GM13977 (cell line): ENCODE measurements at places on chromosomes 16 and 17.

DNA sequence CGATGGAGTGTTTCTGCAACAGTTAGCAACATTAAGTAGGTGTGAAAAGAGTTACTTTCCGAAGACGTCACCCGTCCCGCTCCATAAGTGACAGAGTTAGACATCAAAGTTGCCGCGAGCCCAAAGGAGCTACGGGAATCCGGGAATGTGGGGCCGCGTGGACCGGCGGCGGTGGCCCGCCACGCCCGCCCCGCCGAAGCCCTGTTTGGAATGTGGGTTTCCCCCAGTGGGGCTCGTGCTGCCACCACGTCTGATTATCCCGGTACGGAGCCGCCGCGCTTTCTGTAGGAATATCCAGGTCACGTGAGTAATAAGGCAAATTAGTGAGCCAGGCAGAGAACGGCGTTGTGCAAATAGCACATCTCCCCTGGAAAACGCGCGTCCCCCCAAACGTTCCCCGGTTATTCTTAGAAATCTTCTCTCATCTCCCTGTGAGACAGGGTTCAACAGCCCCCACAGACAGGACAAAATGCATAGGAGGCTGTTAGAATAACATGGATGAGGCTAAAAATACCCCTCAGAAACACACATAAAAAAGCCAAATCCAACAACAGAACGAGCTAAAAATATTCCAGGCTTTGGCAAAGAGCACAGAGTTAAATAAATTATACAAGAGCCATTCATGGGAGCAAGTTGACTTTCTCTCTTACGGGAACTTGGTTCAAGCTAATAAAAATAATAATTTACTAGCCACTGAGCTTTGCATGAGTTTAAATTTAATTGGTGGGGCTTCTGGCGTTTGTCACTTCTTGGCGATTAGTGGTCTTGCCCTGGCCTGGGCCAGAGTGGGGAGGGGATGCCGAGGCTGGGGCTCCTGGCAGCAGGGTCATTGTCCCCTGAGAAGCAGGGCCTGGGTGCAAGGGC is 8.6 kb downstream of the BAHCC1 start:
- no peak for DNase-seq

DNA sequence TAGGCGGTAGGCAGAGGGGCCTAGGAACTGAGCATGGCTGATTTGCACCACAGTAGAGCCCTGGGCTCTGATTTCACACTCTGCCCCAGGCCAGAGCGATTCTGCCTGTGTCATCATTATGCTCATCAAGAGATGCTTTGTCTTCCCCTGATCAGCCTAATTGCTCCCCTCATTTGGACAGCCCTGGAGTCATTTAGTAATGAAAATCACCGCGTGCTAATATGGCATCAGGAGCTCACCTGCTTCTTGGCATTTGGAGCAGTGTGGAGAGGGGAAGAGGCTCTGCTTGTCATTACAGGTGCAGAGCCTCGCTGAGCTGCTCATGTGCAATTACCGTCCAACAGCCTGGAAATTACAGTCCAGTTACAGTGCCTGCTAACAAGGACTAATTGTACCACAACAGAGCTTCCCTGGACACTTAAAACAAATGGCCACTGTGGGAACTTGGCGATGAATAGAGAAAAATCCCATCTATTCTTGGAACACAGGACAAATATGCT is 157.1 kb upstream of the WSCD1 start:
- no peak for DNase-seq

DNA sequence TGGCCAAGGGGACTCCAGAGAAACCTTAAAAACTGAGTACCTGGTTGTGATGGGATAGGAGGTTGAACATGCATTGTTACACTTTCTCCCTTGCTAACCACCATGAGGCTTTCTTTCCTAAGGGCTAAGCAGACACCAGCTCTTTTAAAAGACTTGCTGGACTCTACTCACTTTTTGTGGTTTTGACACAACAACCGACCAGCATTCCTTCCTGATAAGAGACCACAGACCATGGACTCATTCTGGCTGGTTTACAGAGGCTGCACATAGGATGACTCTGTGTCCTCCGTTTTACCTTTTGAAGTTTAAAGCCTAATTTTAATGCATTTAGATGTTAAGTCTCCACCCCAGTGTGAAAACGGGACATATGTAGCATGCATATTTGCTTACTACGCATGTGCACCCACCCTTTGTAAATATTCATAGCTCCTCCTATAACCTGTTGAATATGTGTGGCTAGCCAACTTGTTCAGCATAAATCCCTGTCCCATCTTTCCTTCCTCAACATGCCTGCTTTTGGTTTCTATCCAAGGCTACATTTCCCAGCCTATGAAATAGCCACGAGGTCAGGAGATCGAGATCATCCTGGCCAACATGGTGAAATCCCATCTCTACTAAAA is 475.9 kb downstream of the GRIN2A start:
- no peak for DNase-seq

- DNase-seq: no peak
These were observed 82.5 kb downstream of the NLK start for GRCh38 chr17:28124962-28125361.

GRCh38 chr16:12142157-12142556 is 165.6 kb downstream of the SNX29 start:
- no peak for DNase-seq

- no peak for DNase-seq
These were observed 4.8 kb upstream of the ITGA3 start for GRCh38 chr17:50051082-50051576.

- DNase-seq: peak; percentile 66
These were observed at the start of gene MVP for GRCh38 chr16:29820271-29820701. Gene MVP, plus strand, starts transcription at chr16:29820462. Its CDS starts 10,088 bp downstream, at chr16:29830550.

GRCh38 chr17:28514561-28515002 is 8.4 kb downstream of the FOXN1 start:
- DNase-seq: no peak

DNA sequence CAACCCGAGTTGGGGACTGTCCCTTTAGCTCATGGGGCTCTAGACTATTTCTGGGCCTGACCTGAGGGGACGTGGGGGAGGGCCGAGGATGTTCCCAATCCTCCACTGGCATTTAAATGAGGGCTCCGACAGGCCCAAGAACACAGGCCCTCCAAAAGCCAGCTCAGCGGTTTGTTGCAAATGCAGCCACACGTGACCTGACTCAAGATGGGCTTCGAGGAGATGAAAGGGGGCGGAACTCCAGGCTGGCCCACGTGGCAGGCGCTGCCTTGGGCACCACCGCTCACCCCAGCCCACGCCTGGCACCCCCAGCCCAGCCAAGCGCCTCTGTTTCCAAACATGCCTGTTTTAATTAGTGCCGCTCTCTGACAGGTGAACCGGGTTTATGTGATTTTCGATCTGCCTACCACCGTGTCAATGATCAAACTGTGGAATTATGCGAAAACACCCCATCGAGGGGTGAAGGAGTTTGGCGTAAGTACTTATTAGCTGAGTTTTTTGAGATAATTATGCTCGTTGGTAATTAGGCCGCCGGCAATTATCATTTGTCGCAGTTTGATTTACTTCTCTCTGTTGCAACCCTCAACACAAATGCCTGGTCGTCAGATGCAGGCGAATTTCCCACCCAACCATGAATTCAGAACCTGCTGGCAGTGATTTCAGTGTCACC is 226.7 kb downstream of the KATNIP start:
- DNase-seq: no peak

GRCh38 chr17:82054351-82055022 is 2.8 kb downstream of the GPS1 start:
- DNase-seq: no peak

DNA sequence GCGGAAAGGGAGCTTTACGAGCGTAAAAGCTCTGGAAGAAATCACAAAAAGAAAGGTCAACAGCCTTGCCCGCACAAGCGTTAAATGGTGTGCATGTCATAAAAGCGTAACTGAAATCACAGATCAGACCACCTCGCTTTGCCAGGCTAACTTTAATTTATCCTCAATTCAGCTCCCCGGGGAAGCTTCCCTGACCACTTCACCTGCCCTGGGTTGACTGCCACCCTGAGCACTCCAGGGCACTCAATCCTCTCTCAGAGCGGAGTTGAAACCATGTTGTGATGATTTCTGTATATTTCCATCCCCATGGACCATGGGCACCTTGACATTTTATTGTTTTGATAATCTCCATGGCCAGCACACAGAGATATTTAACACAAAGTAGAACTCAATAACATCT is 16.1 kb upstream of the NAGS start:
- DNase-seq: no peak

DNA sequence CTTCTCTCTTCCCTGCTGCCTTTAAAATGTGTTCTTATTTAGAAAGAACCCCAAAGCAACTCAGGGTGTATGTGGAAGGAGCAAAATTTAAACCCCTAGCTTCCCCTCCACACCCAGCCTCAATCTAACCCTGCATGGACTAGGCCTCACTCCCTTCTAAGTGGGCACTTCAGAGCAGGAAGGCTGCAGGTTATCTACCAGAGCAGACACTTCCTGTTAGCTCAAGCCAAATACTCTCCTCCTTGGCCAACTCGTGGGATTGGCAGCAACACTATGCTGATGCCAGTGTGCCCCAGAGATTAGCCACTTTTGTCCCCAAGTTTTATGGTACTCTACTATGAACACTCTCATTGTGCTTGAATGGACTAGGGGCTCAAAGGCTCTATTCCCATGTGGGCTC is 35.6 kb downstream of the CCDC42 start:
- DNase-seq: no peak

- no peak for DNase-seq
These were observed 32.9 kb downstream of the DEF8 start for GRCh38 chr16:89981414-89981813.

GRCh38 chr16:59259074-59259949 is 525.2 kb upstream of the GOT2 start:
- DNase-seq: no peak

- DNase-seq: peak; percentile 96
These were observed 20.7 kb upstream of the ADCY7 start for GRCh38 chr16:50245417-50246298.

GRCh38 chr16:5874899-5875298 is 777.3 kb upstream of the EEF2KMT start:
- DNase-seq: no peak

DNA sequence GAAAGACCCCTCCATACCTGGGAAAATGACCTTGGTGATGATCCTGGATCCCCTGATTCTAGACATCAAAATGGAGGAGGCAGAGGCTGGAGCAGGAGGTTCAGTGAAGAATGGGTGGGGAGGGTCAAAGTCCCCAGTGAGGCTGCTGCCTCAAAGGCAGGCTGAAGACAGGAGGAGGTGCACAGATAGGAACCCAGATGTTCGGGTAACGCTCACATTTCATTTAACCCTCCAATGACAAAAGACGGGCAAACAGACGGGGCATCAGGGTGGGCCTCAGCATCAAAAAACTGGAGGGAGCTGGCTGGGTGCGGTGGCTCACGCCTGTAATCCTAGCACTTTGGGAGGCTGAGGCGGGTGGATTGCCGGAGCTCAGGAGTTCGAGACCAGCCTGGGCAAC is at the start of gene ANKRD40CL:
Gene ANKRD40CL (minus strand): TSS at position 73 of the 400 bp plus-strand sequence. CDS start 605 bp downstream, outside the sequence.
- no peak for DNase-seq

DNA sequence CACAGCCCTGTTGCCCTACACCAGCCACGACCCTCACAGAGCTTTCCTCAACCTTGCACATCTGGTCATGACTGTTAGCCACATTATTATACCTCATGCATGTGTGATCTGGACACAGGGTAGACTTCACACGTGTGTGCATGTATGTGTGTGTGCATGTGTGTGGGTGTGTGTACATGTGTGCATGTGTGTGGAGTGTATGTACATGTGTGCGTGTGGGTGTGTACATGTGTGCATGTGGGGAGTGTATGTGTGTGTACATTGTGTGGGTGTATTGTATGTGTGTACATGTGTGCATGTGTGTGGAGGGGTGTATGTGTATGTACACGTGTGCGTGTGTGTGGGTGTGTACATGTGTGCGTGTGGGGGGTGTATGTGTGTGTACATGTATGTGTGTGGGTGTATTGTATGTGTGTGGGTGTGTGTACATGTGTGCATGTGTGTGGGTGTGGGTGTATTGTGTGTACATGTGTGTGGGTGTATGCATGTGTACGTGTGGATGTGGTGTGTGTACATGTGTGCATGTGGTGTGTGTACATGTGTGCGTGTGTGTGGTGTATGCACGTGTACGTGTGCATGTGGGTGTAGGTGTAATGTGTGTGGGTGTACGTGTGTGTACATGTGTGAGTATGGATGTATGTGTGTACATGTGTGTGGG is 130.2 kb downstream of the C16orf95 start:
- no peak for DNase-seq

- no peak for DNase-seq
These were observed 5.1 kb upstream of the HOXB2 start for GRCh38 chr17:48549914-48550501.

- DNase-seq: no peak
These were observed 8.2 kb upstream of the RPL27 start for GRCh38 chr17:42989726-42990652.

DNA sequence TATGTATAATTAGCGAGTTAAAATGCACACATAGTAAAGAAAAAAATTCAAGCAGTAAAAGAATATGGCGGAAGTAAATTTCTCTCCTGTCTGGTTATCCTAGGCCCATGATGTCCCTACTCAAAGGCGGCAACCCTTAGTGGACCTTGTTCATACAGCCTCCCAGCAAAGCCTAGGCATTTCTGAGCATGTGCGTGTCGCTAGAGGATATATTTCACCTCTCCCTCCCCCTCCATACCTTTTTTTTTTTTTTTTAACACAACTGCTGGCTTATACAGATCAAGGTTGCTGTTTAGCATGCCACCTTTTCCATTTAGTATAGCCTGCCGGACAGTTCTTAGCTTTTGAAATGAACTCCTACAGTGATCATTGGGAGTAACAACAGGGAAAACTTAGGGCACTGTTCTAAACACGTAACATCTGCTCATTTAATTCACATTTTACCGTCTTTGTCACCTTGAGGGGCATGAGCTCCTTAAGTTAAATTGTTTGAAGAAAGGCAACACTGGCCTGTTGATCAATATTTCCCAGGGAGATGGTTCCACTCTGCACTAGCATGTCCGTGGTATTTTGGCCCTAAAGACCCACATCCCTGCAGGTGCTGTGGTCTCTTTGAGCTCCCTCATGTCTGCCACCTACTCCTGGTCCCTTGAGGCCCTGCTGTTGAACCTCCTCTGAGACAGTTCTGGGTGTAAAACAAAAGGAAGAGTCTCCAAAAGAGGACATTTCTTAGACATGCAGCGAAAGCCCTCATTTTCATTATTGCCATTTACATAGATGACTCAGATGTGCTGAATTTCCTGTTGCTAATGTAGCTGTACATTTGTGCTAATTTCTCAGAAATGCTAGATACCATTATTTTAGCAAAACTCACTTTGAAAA is 4.1 kb upstream of the TNFRSF13B start:
- DNase-seq: no peak

GRCh38 chr17:61862105-61862574 is 1.2 kb downstream of the BRIP1 start:
- no peak for DNase-seq

DNA sequence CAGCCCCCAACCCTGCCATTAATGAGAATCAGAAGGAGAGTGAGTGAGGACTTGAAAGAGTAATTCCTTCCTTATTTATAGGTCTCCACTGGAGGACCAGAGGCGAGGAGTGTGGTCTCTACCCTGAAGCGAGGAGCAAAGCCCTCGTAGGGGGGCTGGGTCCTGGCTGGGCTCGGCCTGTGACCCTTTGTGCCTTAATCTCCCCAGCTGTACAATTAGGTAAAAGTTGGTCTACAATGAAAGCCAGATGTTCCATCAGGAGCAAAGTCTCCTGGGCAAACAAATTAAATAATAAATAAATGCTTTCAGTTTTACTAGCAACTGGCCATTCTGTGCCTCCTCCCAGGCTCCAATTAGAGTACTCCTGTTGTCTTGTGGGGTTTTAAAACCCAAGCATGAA is 523.5 kb upstream of the SALL1 start:
- no peak for DNase-seq
